ENCODE measurements at places on chromosomes 7 and 10.

- DNase-seq = no peak
Measured at GRCh38 chr7:50724526-50725520, 57.9 kb downstream of the GRB10 start.

DNA sequence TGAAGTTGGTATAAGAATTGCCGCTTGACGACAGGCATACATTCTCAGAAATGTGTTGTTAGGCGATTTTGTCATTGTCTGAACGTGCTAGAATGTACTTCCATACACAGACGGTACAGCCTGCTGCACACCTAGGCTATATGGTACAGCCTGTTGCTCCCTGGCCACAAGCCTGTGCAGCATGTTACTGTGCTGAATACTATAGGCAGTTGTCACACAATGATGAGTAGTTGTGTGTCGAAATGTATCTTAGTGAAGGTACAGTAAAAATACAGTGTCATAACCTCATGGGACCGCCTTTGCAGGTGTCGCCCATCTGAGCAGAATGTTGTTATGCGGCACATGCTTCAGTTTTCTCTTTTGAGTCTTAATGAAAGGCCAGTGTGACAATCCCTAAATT is 66.5 kb downstream of the SHH start:
- no peak for DNase-seq

DNA sequence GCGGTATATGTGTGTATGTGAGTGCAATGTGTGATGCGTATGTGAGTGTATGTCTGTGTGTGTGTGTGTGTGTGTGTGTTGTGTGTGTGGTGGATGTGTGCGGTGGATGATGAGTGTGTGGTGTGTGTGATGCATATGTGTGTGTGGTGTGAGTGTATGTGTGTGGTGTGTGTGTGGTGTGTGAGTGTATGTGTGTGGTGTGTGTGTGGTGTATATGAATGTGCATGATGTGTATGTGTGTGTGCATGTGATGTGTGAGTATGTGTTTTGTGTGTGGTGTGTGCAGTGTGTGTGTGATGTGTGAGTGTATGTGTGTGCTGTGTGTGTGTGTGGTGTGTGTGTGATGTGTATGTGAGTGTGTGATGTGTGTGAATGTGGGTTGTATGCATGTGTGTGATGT is 222.0 kb downstream of the SKAP2 start:
- DNase-seq = no peak

- no peak for DNase-seq
Measured at GRCh38 chr7:145378197-145378596, 542.3 kb upstream of the TPK1 start.

GRCh38 chr7:74059681-74060588 is 23.7 kb upstream of the LIMK1 start:
- no peak for DNase-seq

GRCh38 chr10:112226439-112227248 is 43.1 kb upstream of the GPAM start:
- DNase-seq = no peak

GRCh38 chr10:44779511-44779910 is 131.6 kb upstream of the TMEM72 start:
- no peak for DNase-seq

- DNase-seq = no peak
Measured at GRCh38 chr7:102875700-102876295, 37.0 kb upstream of the LRRC17 start.

DNA sequence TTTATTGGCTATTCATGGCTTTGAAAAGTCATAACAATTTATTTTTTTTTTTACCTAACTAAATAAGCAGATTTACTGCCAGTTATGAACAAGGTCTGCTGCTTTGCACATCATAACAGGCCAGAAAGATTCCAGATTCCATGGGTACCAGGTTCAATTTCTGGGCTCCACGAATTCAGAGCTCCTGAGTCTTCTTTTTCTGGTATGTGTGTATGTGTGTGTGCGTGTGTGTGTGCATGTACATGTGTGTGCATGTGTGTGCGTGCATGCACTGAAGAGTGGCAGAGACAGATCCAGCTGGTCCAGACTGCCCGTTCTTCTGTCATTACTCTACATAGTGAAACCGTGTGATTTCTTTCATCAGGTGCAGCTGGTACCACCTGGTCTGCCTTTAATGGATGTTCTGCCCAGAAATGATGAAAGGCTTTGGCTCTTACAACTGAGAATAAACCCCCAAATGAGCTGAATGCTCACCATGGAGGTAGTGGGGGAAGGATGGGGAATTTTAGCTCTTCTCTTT is 14.6 kb upstream of the PRTFDC1 start:
- DNase-seq = no peak

All from CD4-positive, alpha-beta T cell treated with Interleukin-17A for 1 hour (primary cell).